ENCODE measurements at places on chromosomes 2 and 18. TPM values are rescaled to one million over a fixed set of nuclear protein-coding genes. Genes with fewer than 3 reads are reported as not detected.
A peak's percentile ranks its signal among the peaks of the same experiment; 100 is the strongest.

DNA sequence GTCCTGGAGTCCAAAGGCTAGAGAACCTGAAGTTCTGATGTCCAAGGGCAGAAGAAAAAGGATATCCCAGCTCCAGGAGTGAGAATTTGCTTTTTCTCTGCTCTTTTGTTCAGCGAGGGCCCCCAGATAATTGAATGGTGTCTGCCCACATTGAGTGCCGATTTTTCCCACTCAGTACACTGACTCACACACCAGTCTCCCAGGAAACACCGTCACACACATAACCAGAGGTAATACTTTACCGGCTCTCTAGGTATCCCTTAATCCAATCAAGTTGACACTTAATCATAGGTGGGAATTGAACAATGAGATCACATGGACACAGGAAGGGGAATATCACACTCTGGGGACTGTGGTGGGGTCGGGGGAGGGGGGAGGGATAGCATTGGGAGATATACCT is 161.5 kb downstream of the WDR7 start:
- H3K27me3 ChIP-seq: no peaks in the 10 kb centered on the region
- no peak overlapping the region for H3K27ac ChIP-seq
- DNase-seq: no peak
- H3K36me3 ChIP-seq: no peaks in the 10 kb centered on the region

DNA sequence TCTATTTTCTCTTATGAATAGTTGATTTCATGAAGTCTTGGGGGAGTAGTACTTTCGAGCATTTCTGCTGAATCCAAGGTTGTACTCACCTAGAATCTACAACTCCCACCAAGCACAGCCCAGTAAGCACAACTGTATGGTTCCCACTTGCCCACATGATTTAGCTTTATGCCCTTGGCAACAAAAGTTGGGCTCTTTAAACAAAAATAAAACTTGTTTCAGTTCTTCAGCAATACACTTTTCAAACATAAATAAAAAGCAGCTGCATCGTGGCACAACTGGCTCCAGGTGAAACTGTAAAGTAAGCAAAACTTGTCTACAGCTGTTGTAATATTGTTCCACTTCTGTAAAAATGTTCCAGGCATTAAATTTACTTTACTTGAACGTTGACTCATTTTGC is 99.8 kb upstream of the FSIP2 start:
- H3K36me3 ChIP-seq: no peaks in the 10 kb centered on the region
- H3K4me3 ChIP-seq: no peak overlapping the region
- H3K27me3 ChIP-seq: no peaks in the 10 kb centered on the region
- H3K4me1 ChIP-seq: no peaks in the 10 kb centered on the region
- DNase-seq: no peak

DNA sequence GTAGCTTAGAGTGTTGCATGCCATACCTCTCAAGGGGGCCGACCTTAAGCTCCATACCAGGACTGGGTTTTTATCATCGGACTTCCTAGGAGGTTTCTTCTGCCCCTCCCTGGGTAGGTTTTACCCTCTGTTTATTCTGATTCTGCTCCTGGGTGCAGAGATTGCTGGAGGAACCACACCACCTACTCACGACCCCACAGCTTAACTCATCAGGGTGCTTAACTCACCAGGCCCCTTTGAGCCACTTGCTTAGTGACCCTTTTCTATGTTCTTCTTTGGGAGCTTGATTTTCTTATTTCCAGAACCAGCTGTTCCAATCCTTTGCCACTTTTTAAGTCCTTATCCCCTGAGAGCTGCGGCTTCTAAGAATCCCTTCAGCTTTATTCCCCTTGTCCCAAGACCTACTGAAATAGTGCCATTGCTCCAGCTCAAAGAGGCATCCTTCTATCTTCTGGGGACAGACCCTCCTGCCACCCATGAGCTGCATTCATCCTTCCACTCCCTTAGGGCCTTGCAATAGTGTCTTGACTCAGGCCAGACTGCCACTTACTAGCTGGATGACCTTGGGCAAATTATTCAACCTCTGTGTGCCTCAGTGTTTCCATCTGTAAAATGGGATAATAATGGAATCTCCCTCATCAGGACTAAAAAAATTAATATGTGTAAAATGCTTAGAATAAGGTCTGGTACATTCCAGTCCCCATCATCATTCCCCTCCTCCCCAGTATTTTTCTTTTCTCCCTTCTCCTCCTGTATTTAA is 5.8 kb downstream of the OXER1 start:
- no peaks in the 10 kb centered on the region for H3K27me3 ChIP-seq
- peaks cover 12% of the 10 kb centered on the region for H3K4me1 ChIP-seq
- H3K4me3 ChIP-seq: no peak overlapping the region
- DNase-seq: no peak
- no peak overlapping the region for H3K27ac ChIP-seq

- no peak overlapping the region for H3K27ac ChIP-seq
- H3K4me3 ChIP-seq: no peak overlapping the region
- peaks cover 19% of the 10 kb centered on the region for H3K4me1 ChIP-seq
- H3K27me3 ChIP-seq: no peaks in the 10 kb centered on the region
- no peak for DNase-seq
Measured at GRCh38 chr2:105388971-105389381, 9.9 kb downstream of the FHL2 start.

GRCh38 chr2:181073896-181074295 is 93.5 kb downstream of the UBE2E3 start:
- H3K36me3 ChIP-seq: no peaks in the 10 kb centered on the region
- H3K4me1 ChIP-seq: no peaks in the 10 kb centered on the region
- no peak overlapping the region for H3K4me3 ChIP-seq
- no peak overlapping the region for H3K27ac ChIP-seq
- no peak for DNase-seq

- H3K36me3 ChIP-seq: no peaks in the 10 kb centered on the region
- no peak overlapping the region for H3K27ac ChIP-seq
- H3K4me1 ChIP-seq: no peaks in the 10 kb centered on the region
- no peak overlapping the region for H3K4me3 ChIP-seq
- no peak for DNase-seq
- no peaks in the 10 kb centered on the region for H3K27me3 ChIP-seq
Measured at GRCh38 chr18:74040459-74041332, 106.9 kb downstream of the FBXO15 start.

- DNase-seq: no peak
- no peak overlapping the region for H3K4me3 ChIP-seq
- H3K27me3 ChIP-seq: no peaks in the 10 kb centered on the region
- H3K27ac ChIP-seq: no peak overlapping the region
- no peaks in the 10 kb centered on the region for H3K4me1 ChIP-seq
Measured at GRCh38 chr18:37441821-37442220, 123.8 kb downstream of the CELF4 start.

DNA sequence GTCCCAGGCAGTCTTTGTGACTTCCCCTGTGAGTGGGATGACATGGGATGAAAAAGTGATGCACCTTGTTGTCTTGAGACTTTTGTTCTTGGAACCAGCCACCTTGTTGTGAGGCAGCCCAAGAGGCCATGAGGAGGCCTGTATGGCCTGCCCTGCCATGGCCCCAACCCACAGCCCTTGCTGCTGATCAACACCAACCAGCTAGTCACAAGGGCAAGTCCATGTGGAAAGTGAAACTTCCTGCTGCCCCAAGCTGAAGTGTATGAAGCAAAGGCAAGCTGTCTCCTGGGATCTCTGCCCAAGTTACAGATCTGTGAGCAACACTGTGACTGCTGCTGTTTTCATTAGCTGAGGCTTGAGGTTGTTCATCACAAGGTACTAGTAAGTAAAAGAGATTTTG is 21.6 kb downstream of the TMEM18 start:
- no peak overlapping the region for H3K4me3 ChIP-seq
- DNase-seq: peak; percentile 43
- H3K27me3 ChIP-seq: no peaks in the 10 kb centered on the region
- H3K4me1 ChIP-seq: no peaks in the 10 kb centered on the region
- no peak overlapping the region for H3K27ac ChIP-seq

Gene SERPINB2
- total RNA-seq: 25.5 TPM

Gene HADHB
- total RNA-seq: 127 TPM

All from vagina (tissue), 2 donors.